Activated CD4-positive, alpha-beta T cell treated with anti-CD3 and anti-CD28 coated beads, Interleukin-2, amount 10 ng/mL, durations not matched to agents 24 days and 14 days (primary cell): ENCODE measurements at places on chromosomes 1 and 21. TPM values are rescaled to one million over a fixed set of nuclear protein-coding genes. Genes with fewer than 3 reads are reported as not detected.

DNA sequence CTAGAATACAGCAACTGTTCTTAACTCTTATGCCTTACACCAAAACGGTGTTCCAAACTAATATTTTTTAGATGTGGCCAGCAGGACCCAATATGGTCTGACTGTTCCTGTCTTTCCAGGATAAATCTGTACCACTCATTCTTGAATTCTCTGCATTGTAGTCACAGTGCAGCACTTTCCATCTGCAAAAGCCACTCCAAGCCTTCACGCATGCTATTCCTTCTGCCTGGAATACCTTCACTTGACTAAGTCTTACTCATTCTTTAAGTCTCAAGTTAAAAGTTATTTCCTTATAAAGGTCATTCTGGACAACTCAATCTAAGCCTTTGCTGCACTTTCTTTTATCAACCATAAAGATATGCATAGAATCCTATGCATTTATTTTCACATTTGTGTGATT, 1194.5 kb downstream of the PLA2G4A start:
- no peaks in the 10 kb centered on the region for H3K27me3 ChIP-seq
- no peak overlapping the region for H3K27ac ChIP-seq

- H3K27ac ChIP-seq = peak overlapping the region; percentile 54
- peaks cover 40% of the 10 kb centered on the region for H3K36me3 ChIP-seq
Observed at GRCh38 chr1:54241364-54241763, 41.4 kb downstream of the MRPL37 start.

- H3K27me3 ChIP-seq = no peaks in the 10 kb centered on the region
- H3K27ac ChIP-seq = no peak overlapping the region
- peaks cover 15% of the 10 kb centered on the region for H3K4me1 ChIP-seq
- H3K36me3 ChIP-seq = peaks cover 69% of the 10 kb centered on the region
- no peak for DNase-seq
- no peak overlapping the region for H3K4me3 ChIP-seq
Observed at GRCh38 chr1:54207287-54207686, 7.3 kb downstream of the MRPL37 start.

DNA sequence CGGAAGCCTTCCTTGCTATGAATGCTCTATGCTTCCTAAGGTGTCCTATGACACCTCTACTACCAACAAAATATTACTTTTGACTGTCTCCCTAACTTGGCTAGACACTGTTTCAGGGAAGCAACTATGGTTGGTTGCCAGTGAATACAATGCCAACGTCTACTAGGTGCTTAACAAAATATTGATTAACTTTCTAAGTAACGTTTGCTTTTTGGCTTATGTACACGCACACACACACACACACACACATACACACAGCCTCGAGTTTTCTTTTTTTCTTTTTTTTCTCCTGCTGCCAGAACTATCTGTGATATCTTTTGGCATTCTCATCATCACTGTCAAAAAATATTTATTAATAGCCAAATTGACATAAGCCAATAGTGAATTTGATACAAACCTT, 864.0 kb downstream of the PLA2G4A start:
- DNase-seq = no peak
- no peak overlapping the region for H3K27ac ChIP-seq

GRCh38 chr1:34290831-34291230, 114.1 kb downstream of the C1orf94 start:
- H3K27ac ChIP-seq = no peak overlapping the region
- H3K4me1 ChIP-seq = no peaks in the 10 kb centered on the region
- H3K4me3 ChIP-seq = no peak overlapping the region
- no peaks in the 10 kb centered on the region for H3K27me3 ChIP-seq

DNA sequence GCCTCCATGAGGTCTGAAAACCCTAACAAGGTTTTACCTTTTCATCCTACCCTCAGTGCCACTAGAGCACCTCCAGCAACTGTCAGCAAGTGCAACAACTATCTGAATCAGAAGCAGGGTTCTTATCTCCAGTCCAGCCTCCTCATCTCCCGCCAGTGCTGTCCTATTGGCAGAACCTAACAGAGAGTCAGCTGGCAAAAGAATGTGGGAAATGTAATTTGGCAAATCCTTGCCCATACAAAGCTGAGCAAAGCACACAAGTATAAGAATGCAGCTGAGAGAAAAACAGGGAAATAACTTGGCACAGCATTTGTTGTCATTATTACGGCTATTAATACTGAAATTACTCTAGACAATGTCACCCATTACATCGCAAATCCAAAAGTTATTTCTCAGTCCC, 124.2 kb downstream of the ATP6V1G3 start:
- H3K27ac ChIP-seq = no peak overlapping the region
- DNase-seq = no peak
- H3K4me3 ChIP-seq = no peak overlapping the region
- no peaks in the 10 kb centered on the region for H3K4me1 ChIP-seq

GRCh38 chr1:111474521-111474920, 737 bp downstream of the C1orf162 start:
- no peak overlapping the region for H3K27ac ChIP-seq
- H3K4me1 ChIP-seq = peaks cover 48% of the 10 kb centered on the region
- no peak for DNase-seq
- H3K27me3 ChIP-seq = peaks cover 3% of the 10 kb centered on the region
- peak overlapping the region; percentile 77 for H3K4me3 ChIP-seq
- peaks cover 17% of the 10 kb centered on the region for H3K36me3 ChIP-seq

GRCh38 chr21:14609274-14609673, 63.2 kb upstream of the SAMSN1 start:
- no peak for DNase-seq
- peaks cover 3% of the 10 kb centered on the region for H3K36me3 ChIP-seq
- peaks cover 24% of the 10 kb centered on the region for H3K4me1 ChIP-seq
- no peak overlapping the region for H3K27ac ChIP-seq
- H3K4me3 ChIP-seq = no peak overlapping the region
- H3K27me3 ChIP-seq = no peaks in the 10 kb centered on the region

DNA sequence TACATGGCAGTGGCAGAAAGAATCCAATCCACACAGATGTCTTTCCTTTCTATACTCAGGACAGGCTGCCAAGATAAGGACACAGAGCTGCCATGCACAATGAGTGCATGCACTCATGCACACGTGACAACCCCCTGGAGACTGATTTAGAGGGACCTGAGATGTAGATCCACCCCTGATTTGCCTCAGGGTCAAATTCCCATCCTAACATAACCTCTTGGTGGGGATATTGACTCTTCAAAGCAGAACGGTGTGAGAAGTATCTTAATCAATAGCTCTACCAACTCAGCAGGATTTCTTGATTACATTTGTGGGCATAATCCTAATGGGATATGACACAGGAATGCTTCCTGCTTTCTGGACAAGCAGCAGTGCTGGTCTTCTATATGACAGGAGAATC, 125.2 kb upstream of the DSCAM start:
- no peak for DNase-seq
- H3K4me3 ChIP-seq = no peak overlapping the region
- no peaks in the 10 kb centered on the region for H3K4me1 ChIP-seq
- H3K36me3 ChIP-seq = no peaks in the 10 kb centered on the region
- H3K27ac ChIP-seq = no peak overlapping the region

GRCh38 chr21:39454949-39455668, 3.3 kb downstream of the SH3BGR start:
- H3K36me3 ChIP-seq = no peaks in the 10 kb centered on the region
- no peak overlapping the region for H3K4me3 ChIP-seq
- no peak overlapping the region for H3K27ac ChIP-seq
- H3K27me3 ChIP-seq = peaks cover 3% of the 10 kb centered on the region
- DNase-seq = no peak

The SPRR2B gene
- total RNA-seq = not detected in 2 replicates

- no peak overlapping the region for H3K4me3 ChIP-seq
- no peaks in the 10 kb centered on the region for H3K36me3 ChIP-seq
- no peak overlapping the region for H3K27ac ChIP-seq
- peak; percentile 58 for DNase-seq
- peaks cover 11% of the 10 kb centered on the region for H3K27me3 ChIP-seq
Observed at GRCh38 chr1:223482766-223483165, 89.6 kb downstream of the CCDC185 start.

The SLC9C2 gene
- total RNA-seq = not detected in 2 replicates

DNA sequence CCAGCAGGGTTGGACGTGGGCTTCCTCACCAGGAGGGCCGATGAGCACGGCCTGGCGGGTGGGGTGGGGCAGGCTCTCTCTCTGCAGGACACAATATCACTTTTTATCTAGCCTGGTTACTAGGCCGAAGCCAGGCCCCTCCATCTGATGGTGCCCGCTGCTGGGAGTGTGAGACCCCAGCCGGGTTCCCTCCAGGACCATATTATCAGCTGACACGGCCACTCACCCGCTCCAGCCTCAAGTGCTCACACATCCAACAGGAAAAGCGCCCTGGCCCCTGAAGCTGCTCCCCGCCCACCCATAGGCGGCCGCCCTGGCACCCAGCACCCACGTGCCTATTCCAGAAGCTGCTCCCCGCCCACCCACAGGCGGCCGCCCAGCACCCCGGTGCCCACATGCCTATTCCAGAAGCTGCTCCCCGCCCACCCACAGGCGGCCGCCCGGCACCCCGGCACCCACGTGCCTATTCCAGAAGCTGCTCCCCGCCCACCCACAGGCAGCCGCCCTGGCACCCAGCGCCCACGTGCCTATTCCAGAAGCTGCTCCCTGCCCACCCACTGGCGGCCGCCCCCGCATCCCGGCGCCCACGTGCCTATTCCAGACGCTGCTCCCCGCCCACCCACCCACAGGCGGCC, 5.0 kb downstream of the SLC19A1 start:
- peaks cover 32% of the 10 kb centered on the region for H3K36me3 ChIP-seq
- H3K4me1 ChIP-seq = peaks cover 18% of the 10 kb centered on the region
- H3K27ac ChIP-seq = no peak overlapping the region
- H3K4me3 ChIP-seq = no peak overlapping the region
- no peak for DNase-seq
- no peaks in the 10 kb centered on the region for H3K27me3 ChIP-seq

The ANKRD35 gene
- total RNA-seq = 0.40 TPM in 2 replicates

DNA sequence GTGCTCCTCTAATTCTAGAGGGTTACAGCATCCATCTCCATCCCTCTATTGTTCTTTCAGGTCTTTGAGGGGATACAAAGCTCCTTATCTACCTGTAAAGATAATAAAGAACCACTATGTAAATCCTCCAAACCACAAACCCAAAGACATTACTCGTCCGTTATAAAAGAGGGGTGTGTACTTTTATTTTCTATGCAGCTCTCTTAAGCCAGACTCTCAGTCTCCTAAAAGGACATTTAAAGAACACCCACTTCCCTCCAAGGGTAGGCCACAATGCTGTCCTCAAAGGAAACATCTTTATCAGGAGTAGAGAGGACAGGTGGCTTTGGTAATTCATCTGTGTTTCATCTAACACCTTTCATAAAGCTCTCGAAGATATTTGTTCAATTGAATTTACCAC, 67.9 kb upstream of the DYNLT5 start:
- H3K36me3 ChIP-seq = no peaks in the 10 kb centered on the region
- DNase-seq = no peak
- H3K4me3 ChIP-seq = no peak overlapping the region
- no peaks in the 10 kb centered on the region for H3K4me1 ChIP-seq
- peaks cover under 1% of the 10 kb centered on the region for H3K27me3 ChIP-seq

The GOLT1A gene
- total RNA-seq = not detected in 2 replicates

The CHRNB2 gene
- 0.14 TPM in 1 of 2 replicates, not detected in the other for total RNA-seq

The THRAP3 gene
- total RNA-seq = 157 and 161 TPM in 2 replicates

- no peak overlapping the region for H3K27ac ChIP-seq
- H3K27me3 ChIP-seq = no peaks in the 10 kb centered on the region
- no peak for DNase-seq
- H3K4me3 ChIP-seq = no peak overlapping the region
- H3K4me1 ChIP-seq = no peaks in the 10 kb centered on the region
- peaks cover 2% of the 10 kb centered on the region for H3K36me3 ChIP-seq
Observed at GRCh38 chr1:17304151-17304825, 3.7 kb upstream of the PADI4 start.

GRCh38 chr1:229089586-229090208, 181.2 kb upstream of the RAB4A start:
- peaks cover 6% of the 10 kb centered on the region for H3K4me1 ChIP-seq
- DNase-seq = no peak
- peaks cover 18% of the 10 kb centered on the region for H3K27me3 ChIP-seq
- no peak overlapping the region for H3K4me3 ChIP-seq
- no peaks in the 10 kb centered on the region for H3K36me3 ChIP-seq

GRCh38 chr1:43339584-43340232, 2.1 kb downstream of the MPL start:
- no peak overlapping the region for H3K27ac ChIP-seq
- DNase-seq = no peak

GRCh38 chr1:157773493-157774350, 3.2 kb downstream of the FCRL2 start:
- no peak overlapping the region for H3K27ac ChIP-seq
- H3K27me3 ChIP-seq = peaks cover 1% of the 10 kb centered on the region
- no peaks in the 10 kb centered on the region for H3K36me3 ChIP-seq
- no peaks in the 10 kb centered on the region for H3K4me1 ChIP-seq
- H3K4me3 ChIP-seq = no peak overlapping the region

GRCh38 chr21:24225431-24225830, 1381.8 kb downstream of the MRPL39 start:
- no peaks in the 10 kb centered on the region for H3K27me3 ChIP-seq
- no peaks in the 10 kb centered on the region for H3K36me3 ChIP-seq

GRCh38 chr1:65992831-65993271, 200.2 kb downstream of the PDE4B start:
- no peak overlapping the region for H3K4me3 ChIP-seq
- peaks cover 22% of the 10 kb centered on the region for H3K27me3 ChIP-seq
- no peak for DNase-seq

GRCh38 chr1:33332357-33332789, 11.5 kb upstream of the A3GALT2 start:
- H3K4me3 ChIP-seq = no peak overlapping the region
- peaks cover 11% of the 10 kb centered on the region for H3K4me1 ChIP-seq
- H3K36me3 ChIP-seq = peaks cover 48% of the 10 kb centered on the region
- H3K27me3 ChIP-seq = no peaks in the 10 kb centered on the region
- no peak for DNase-seq

The SPRR1B gene
- not detected in 2 replicates for total RNA-seq

DNA sequence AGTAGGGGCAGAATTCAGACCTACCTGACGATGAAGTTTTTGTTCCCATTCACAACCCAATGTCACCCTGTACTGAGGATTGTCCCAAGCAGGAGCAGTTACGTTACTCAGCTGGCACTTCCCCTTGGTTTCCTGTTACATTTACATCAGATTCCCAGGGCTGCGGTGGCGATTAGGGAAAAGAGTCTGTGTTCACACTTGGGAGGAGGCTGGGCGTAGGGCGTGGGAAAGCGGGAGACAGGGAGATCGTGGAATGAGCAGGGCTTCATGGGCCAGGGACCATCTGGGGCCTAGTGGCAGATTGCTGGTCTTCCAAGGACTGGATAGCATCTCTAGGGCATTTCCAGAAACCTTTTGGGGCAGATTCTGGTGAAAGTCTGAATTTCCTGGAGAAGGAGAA, 39.0 kb downstream of the TBX19 start:
- peaks cover 2% of the 10 kb centered on the region for H3K36me3 ChIP-seq
- H3K27ac ChIP-seq = no peak overlapping the region
- H3K4me1 ChIP-seq = peaks cover 17% of the 10 kb centered on the region
- no peaks in the 10 kb centered on the region for H3K27me3 ChIP-seq
- DNase-seq = no peak

- H3K4me3 ChIP-seq = no peak overlapping the region
- no peaks in the 10 kb centered on the region for H3K36me3 ChIP-seq
Observed at GRCh38 chr1:236733653-236734052, 47.4 kb downstream of the ACTN2 start.

- no peak overlapping the region for H3K4me3 ChIP-seq
- no peak for DNase-seq
- no peaks in the 10 kb centered on the region for H3K27me3 ChIP-seq
- no peak overlapping the region for H3K27ac ChIP-seq
- H3K36me3 ChIP-seq = peaks cover 56% of the 10 kb centered on the region
Observed at GRCh38 chr1:39434797-39435395, 56.5 kb upstream of the BMP8A start.

The CBR3 gene
- total RNA-seq = 17.2 and 19.8 TPM in 2 replicates
